ENCODE measurements at places on chromosomes 12 and 14.

GRCh38 chr14:24959791-24960331 lies 90.1 kb downstream of the STXBP6 start:
- no peak for DNase-seq

- no peak for DNase-seq
Measured at GRCh38 chr12:120586206-120586605, 5.0 kb upstream of the POP5 start.

- no peak for DNase-seq
Measured at GRCh38 chr12:89920866-89921265, 212.2 kb upstream of the ATP2B1 start.

GRCh38 chr14:69088586-69088985 lies 64.3 kb downstream of the DCAF5 start:
- no peak for DNase-seq

- no peak for DNase-seq
Measured at GRCh38 chr14:56211084-56211483, 92.9 kb downstream of the PELI2 start.

- no peak for DNase-seq
Measured at GRCh38 chr14:61491876-61492434, 170.6 kb downstream of the PRKCH start.

DNA sequence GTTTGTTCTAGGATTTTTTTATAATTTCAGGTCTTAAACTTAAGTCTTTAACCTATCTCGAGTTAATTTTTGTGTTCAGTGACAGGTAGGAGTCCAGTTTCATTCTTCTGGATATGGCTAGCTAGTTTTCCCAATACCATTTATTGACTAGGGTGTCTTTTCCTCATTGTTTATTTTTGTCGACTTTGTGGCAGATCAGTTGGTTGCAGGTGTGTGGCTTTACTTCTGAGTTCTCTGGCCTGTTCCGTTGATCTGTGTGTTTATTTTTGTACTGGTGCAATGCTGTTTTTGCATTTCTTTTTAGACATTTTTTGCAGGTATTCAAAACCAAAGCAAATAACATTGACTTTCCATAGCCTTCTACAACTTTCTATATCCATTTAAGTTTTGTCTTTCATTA lies 121.7 kb downstream of the ETNK1 start:
- no peak for DNase-seq

GRCh38 chr14:71583194-71583593 lies 349.0 kb upstream of the RGS6 start:
- DNase-seq = no peak

DNA sequence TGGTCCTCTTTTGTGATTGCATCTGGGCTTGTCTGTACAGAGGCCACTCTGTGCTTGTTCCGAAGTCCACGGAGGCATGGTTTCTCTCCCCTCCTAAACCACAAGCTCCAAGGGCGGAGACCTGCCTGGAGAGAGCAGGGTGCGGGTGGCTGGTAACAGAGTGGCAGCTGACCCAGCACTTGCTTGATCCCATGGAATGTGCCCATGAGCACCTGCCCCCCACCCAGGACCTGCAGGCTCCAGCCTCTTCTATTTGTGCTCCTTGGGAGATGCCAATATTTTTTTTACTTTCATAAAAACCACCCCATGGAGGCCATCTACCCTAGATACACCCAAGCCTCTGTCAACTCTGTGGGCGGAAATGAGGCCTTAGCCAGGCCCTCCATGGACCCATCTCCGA lies 104.7 kb downstream of the PRMT8 start:
- no peak for DNase-seq

DNA sequence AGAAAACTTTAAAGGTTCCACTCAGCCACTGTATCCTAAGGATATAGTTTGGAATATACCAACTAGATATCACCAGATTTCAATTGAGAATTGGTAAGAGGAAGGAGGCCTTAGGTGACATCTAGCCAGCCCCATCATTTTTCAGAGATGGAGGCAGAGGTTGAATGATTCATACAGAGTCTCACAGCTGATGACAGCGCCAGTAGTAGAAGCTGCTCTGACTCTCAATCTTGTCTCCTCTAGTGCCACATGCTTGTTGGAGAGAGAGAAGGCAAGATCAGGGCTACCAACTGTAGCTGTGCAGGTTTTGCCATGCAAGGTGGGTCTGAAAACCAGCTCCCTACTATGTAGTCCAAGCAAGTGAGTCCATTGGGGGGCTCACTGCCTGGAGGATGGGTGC lies 6.1 kb downstream of the FRMD6 start:
- no peak for DNase-seq

DNA sequence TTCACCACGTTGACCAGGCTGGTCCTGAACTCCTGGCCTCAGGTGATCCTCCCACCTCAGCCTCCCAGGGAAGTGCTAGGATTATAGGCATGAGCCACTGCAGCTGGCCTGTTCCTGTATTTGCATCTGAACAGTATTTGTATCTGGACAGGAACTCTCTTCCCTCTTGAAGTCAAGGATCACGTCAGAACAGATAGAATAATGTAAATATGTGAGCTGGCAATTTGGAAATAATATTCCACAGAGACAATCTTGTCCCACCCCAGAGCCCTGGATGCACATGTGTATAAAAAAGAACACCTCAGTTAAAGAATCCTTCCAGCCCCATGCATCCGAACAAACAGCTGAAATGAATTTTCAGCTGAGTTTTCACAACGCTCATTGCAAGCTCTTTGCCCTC lies 118.3 kb downstream of the VEZT start:
- DNase-seq = no peak

DNA sequence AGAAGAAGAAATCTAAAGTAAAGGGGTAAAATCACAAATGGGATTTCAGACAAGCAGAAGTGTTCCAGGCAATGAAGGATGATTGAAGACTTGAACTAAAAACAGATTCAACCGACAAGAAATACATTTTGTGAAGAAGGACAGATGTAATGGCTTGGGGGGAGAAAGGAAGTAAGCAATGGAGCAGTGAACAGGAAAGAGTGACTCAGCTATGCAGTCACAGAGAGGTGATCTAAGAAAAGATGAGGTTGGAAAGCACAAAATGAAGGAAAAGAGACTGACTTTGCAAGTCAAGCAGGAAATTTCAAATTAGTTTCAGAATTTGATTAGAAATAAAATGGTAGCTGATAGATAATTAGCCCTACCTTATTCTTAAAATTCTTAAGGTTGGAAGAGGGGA lies 66.5 kb downstream of the PUS7L start:
- DNase-seq = no peak

DNA sequence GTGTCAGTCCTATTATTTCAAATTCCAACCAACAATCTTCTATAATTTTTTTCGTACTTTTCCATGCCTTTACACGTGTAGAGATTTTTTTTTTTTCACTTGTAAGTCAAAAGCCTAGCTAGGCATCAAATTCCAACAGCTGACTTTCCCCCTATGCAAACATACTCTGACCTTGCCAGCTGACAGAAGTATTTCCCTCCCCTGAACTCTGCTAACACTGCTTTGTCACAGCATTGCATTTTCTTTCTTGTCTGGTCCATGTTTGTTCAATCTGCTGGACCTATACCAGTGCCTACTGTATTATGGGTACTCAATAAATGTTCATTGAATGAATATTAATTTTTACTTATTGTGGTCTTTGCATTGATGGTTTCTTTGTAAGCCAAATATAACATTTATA lies 435.3 kb upstream of the GARIN6 start:
- no peak for DNase-seq

GRCh38 chr12:57779736-57780135 lies 2.9 kb upstream of the TSFM start:
- DNase-seq = no peak

Measured in stimulated activated CD4-positive, alpha-beta T cell treated with anti-CD3 and anti-CD28 coated beads, Interleukin-2, amount 100 ng/mL, for 48 hours (primary cell).